Right forelimb (tissue), 1 donor: ENCODE measurements at places on chromosomes 5 and 9.

DNA sequence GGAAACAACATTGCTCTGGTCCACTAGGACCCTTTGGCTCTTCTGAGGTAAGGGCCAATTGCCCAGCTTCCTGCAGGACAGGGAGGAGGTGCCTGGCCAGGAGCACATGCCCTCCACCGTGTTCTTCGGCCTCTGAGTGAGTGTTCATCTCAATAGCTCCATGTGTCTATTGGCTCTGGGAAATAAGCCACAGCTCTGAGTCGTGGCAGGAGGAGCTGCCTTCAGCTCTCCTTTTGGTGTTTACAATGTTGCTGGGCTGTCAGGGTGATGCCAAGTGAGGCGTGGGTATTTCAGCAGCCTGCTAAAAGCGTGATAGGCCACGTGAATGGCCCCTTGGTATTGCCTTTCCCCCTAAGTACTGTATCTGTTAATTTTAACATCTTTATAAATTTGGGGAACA, 26.6 kb downstream of the GADD45G start:
- DNase-seq, result no peak

DNA sequence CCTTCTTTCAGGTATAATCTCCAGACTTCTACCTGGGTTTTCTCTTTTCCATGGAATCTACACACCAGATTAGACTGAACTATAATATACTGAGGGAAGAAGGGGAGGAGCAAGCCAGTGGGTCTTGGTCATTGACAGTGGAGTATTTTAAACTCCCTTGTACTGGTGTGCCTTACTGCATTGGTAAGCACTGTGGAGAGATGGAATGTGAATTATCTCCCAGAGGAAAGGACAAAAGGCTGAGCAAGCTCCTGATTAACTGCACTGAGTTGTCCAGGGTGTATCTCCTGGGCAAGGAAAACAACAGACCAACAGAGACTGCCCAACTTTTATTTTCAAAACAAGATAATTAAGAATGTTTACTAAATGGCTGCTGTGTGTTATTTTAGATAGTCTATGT, 29.8 kb upstream of the SLCO6A1 start:
- no peak for DNase-seq

- DNase-seq, result no peak
These were observed 73.7 kb downstream of the GTF3C4 start for GRCh38 chr9:132743931-132744479.

DNA sequence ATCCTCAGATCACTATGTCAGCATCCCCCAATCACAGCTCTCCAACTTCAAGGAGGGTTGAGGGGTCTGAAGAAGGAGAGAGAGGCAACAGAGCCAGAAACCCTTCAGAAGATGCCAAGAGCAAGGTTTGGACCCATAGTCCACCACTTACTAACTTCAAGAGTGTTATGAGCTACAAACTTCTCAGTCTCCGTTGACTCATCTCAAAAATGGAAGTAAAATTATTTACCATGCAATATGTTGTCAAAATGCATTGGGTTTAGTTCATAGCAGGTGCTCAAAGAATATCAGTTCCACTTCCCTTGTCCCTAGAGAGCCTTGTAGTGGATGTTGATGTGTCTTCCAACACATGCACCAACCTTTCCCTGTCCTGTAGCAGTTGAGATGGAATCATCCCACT, 116.0 kb downstream of the KCNIP1 start:
- no peak for DNase-seq

- no peak for DNase-seq
These were observed 791.9 kb upstream of the CDH6 start for GRCh38 chr5:30401479-30402058.

- no peak for DNase-seq
These were observed 356.8 kb downstream of the OSTF1 start for GRCh38 chr9:75445144-75445543.

DNA sequence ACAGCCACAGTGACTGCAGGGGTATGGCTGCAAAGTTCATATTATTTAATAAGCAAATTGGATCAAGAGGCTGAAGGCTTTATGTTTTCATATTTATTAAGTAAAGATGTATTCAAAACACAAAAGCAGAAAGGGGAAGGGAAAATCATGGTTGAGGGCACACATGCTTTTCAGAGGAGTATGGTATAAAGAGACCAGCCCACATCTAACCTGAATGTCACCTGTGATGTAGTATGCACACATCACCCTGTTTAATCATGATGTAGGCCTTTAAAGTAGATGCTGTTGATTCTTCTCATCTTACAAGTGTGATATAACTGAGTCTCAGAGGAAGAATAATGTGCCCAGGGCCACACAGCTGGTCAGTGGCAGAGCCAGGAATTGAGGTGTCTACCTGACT, 211.8 kb downstream of the DCP2 start:
- DNase-seq, result no peak

- no peak for DNase-seq
These were observed 226.5 kb downstream of the TAF11L14 start for GRCh38 chr5:17860660-17861315.

GRCh38 chr5:23820765-23821471, 313.5 kb downstream of the PRDM9 start:
- DNase-seq, result no peak

GRCh38 chr5:27511061-27511460, 472.7 kb upstream of the CDH9 start:
- DNase-seq, result no peak

- no peak for DNase-seq
These were observed 127.0 kb downstream of the GNA14 start for GRCh38 chr9:77521091-77521490.

- DNase-seq, result no peak
These were observed 94.7 kb downstream of the RICTOR start for GRCh38 chr5:38979535-38979934.
